Fibroblast of skin of abdomen (primary cell): ENCODE measurements at places on chromosomes 2 and 18.

- no peak for DNase-seq
These were observed 5.6 kb downstream of the ADRA2B start for GRCh38 chr2:96110621-96111256.

GRCh38 chr2:32647180-32647651 lies 19.4 kb downstream of the TTC27 start:
- peak; percentile 88 for DNase-seq

DNA sequence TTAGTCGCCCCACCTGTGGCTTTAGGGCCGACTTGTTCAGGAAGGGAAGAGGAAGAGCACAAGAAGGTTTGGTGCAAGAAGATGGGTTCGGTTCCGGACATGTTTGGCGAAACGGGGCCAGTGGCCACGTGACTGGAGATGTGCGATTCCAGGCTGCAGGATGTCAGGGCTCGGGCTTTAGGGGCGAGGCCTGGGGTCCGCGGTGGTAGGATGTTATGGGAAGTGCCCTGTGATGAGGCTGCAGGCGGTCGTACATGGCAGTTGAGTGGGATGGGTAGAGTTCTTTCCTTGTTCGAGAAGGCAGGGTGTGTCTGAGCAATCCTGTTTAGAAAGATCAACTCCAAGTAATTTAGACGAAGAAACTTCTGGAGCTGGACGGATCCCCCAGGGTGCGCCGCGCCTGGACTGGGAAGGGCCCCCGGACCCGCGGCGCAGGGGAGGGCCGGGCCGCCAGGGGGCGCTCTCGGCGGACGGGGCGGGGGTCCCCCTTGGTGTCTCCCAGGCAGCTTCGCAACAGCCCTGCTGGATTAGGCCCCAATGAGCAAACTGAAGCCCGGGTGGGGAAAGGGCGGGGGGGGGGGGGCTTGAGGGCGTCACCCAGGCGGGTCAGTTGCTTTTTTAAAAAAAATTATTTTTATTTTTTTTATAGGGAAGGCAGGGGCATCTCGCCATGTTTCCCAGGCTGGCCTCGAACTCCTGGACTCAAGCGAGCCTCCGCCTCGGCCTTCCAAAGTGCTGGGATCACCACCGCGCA lies 17.2 kb upstream of the SDC1 start:
- no peak for DNase-seq

DNA sequence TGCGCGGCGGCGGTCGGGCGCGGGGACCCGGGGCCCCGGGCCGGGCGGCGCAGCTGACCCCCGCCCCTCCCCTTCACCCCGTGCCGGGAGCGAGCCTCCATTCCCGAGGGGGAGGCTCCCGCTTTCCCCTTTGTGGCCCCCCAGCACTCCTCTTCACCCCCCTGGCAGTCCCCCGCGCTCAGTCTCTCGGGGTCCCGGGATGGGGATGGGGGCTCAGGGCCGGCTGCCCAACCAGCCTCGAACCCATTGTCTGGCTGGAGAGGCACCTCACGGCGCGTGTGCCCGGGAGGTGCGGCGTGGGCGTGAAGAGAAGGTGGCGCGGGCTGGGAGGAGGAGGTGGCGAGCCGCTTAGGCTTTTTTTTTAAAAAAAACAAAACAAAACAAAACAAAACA lies 748 bp downstream of the FMNL2 start:
- DNase-seq = no peak

DNA sequence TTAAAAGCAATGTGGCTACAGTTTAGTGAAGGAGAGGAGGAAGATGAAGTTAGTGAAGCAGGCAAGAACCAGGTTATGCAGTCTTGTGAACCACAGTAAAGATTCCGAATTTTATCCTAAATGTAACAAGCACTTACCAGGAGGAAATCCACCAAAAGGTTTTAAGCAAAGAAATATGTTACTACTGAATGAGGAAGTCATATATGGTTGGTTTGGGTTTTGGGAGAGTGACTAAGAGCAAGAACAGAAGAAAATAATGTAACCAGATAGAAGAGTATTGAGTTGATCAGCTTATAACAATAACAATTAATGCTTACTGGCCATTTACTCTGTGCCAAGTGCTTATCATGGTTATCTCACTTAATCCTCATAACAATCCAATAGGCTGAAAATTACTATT lies 1.9 kb downstream of the USP37 start:
- DNase-seq = no peak

GRCh38 chr2:219557791-219558785 lies 13.3 kb downstream of the OBSL1 start:
- DNase-seq = no peak

DNA sequence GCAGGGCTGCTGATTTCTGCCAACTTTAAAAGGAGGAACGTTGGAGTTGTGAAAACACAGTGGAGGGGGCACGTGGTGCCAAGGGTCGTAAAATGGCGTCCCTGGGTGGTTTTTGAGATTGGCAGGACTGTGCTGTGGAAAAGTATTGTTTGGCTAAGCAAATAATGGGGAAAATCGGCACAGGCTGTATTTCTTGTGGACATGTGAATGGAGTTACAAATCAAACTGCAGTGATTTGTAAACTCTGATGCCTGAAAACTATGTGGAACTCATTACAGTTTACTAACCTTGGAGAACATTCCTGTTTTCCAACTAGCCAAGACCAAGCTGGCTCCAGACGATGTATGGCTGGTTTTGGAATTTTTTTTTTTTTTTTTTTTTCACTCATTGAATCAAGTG lies 68.7 kb downstream of the KCTD1 start:
- peak; percentile 67 for DNase-seq

- no peak for DNase-seq
These were observed 596.6 kb upstream of the GYPC start for GRCh38 chr2:126059379-126059778.

- DNase-seq = no peak
These were observed 10.1 kb downstream of the ID2 start for GRCh38 chr2:8691859-8692437.

- DNase-seq = peak; percentile 86
These were observed 40.8 kb downstream of the RNF152 start for GRCh38 chr18:61851940-61852451.

GRCh38 chr2:186590759-186591505 lies 1.1 kb downstream of the ITGAV start:
- peak; percentile 32 for DNase-seq

GRCh38 chr2:28629910-28630309 lies 121.7 kb upstream of the PPP1CB start:
- DNase-seq = no peak

- peak; percentile 92 for DNase-seq
These were observed 117.3 kb upstream of the ZFP36L2 start for GRCh38 chr2:43343573-43344304.
